ENCODE measurements at places on chromosomes 7 and 10.

- no peak for DNase-seq
These were observed 95.6 kb downstream of the GPR26 start for GRCh38 chr10:123761666-123762230.

DNA sequence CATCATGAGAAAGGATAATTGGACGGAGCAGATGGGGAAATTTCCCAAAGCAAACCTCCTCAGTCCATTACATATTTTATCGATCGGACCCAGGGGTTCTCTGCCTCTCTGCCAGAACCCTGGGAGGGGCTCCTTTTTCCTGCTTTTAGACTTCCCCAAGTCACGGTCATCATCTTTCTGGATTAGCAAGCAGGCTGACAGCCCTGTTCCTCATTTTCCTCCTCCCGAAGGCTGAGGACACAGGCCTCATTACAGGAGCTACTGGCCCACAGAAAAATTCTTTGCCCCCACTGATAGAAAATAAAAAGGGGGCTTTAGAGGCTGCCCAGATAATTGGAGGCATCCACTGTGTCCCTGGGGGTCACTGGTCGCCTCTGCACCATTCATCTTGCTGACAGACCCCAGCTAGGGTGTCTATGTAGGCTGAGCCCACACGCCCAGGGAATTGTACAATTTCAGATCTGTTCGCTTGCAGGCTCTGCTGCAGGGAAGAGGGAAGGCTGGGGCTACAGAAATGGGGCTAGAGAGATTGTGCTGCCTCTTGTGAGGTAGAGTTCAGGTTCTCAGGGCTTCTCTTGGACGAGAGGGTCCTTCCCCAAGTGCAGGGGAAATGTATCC lies 125.7 kb upstream of the SDK1 start:
- DNase-seq, result no peak

DNA sequence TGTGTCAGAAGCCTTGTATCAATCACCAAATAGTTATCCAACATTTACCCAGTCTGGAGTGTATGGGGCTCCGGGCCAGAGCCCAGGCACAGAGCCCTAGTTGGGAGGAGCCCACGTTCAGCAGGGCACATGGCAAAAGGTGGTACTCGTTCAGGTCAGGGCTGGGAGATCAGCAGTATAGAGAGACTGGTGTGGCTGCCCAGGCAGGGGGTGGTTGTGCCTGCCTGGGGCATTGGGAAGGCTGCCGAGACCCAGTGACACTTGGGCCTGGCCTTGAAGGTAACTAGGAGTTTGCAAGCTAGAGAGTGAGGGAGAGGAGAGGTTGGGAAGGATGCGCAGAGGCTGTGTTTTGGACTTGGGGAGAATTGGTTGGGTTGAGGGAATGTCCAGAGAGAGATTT lies 48.9 kb upstream of the IGFBP3 start:
- DNase-seq, result no peak

DNA sequence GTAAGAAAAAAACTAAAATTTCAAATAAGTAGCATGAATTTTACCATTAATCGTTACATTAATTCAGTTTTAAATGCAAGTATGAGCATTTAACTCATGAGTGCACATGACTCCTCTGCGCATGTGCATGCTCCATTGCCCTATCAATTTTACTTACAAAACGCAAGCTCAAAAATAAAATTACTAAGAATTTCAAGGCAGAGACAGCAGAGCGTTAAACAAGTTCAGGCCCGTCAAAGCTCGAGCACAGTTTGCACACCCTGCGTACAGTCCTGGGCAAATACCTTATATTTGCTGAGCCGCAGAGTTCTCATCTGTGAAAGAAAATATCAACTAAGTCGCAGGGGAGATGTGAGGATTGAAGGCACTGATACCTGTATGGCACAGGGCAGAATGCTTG lies 373.6 kb downstream of the BBS9 start:
- DNase-seq, result no peak

DNA sequence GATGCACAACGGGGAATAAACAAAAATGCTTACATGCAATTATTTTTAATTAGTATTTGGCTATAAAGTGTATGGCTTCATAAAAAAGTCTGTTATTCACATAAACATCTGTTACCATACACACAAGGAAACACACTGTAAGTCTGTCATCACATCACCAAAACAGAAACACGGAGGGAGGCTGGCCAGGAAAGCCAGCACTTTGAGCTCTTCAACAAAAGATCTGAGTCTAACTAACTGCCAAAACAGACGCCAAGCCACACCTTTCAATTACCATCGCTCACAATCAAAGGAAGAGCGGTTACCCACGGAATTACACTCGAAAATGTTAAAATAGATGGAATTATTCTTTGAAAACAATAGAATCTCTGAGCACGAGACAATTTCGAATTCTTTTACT lies 49.2 kb upstream of the MGMT start:
- peak; percentile 5 for DNase-seq

GRCh38 chr10:101337836-101338235 lies 16.1 kb upstream of the BTRC start:
- no peak for DNase-seq

- no peak for DNase-seq
These were observed 48.4 kb downstream of the SHH start for GRCh38 chr7:155763691-155764437.

DNA sequence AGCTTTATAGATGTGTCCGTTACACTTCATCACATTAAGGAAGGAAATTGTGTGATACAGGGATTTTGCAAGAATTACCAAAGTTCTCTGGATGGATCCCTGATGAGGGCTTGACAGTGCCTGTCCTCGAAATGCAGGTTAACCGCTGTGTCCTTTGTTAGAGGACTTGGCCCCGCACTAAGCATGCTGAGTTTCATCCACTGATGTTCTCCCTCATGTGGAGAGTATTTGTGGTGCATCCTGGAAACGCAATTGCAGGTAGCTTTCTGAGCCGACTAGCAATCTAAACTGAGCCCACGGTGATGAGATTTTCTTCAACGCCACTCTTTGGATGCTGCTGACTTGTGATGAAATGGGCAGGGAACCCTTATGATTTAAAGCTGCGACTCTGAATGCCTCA lies 71.9 kb upstream of the STK17A start:
- no peak for DNase-seq

GRCh38 chr7:12851142-12851541 lies 163.7 kb downstream of the ARL4A start:
- DNase-seq, result no peak

DNA sequence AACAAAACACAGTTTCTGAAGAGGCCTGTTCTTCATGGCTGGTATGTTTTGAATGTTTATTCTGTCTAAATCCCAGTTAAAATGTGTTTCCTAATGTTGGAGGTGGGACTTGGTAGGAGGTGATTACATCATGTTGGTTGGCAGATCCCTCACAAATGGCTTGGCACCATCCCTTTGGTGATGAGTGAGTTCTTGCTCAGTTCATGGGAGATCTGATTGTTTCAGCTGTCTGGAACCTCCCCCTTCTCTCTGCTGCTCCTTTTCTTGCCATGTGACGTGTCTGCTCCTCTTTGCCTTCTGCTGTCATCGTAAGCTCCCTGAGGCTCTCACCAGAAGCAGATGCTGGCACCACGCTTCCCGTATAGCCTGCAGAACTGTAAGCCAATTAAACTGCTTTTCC lies 383.6 kb upstream of the TPK1 start:
- DNase-seq, result no peak

- no peak for DNase-seq
These were observed 50.0 kb upstream of the HGF start for GRCh38 chr7:81819861-81820260.

Measured in NCI-H69 (cell line).